ENCODE measurements at places on chromosomes 12 and 14. TPM values are rescaled to one million over a fixed set of nuclear protein-coding genes. Genes with fewer than 3 reads are reported as not detected.
A peak's percentile ranks its signal among the peaks of the same experiment; 100 is the strongest.

Gene OR6C6
- not detected for total RNA-seq

Gene LHX5
- total RNA-seq: 1.5 TPM

Gene CAND1
- 246 TPM for total RNA-seq

Gene SERPINA3
- total RNA-seq: 3.5 TPM

DNA sequence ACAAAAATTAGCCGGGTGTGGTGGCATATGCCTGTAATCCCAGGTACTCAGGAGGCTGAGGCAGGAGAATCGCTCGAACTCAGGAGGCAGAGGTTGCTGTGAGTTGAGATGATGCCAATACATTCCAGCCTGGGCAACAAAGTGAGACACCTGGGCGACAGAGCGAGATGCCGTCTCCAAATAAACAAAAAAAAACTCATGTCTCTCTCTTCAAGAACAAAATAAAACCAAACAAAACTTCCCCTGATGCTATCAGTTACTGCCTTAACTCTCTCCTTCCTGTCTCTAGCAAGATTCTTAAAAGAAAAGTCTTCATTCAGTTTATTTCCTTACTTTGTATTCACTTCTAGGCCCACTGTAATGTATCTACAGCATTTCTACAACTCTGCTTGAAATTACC is 20.8 kb downstream of the KLHL28 start:
- no peak for DNase-seq
- no peaks in the 10 kb centered on the region for H3K4me1 ChIP-seq
- peaks cover 51% of the 10 kb centered on the region for H3K36me3 ChIP-seq
- H3K27ac ChIP-seq: no peak overlapping the region
- no peak overlapping the region for H3K4me3 ChIP-seq

DNA sequence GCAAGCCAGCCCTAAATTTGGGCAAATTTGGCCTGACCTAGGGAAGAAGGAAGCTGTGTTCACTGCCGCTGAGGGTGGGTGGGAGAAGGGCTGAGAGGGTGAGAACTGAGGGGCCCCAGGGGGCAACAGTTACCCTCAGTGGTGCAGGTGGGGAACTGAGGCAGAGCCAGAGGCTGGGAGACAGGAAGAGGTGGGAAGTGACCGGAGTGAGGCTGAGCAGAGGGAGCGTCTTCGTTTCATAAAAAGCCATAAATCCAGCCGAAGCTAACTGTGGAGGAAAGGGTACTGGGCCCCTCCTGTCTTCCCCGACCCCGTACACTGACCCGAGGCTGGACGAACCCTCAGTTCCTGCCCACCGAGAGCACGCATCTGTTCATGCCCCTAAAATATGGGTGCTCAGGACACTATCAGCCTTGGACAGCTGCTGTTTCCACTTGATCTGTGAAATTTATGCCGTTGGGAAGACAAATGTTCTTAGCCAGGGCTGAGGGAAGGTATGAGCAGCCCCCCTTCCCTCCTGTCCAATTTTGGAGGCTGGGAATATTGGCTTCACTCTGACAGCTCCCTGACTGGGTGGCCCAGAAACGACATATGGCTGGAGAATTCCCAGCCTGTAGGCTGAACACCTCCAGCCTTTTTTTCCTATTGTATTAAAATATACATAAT is 116.5 kb downstream of the KIF26A start:
- no peaks in the 10 kb centered on the region for H3K27me3 ChIP-seq
- no peaks in the 10 kb centered on the region for H3K4me1 ChIP-seq
- no peaks in the 10 kb centered on the region for H3K36me3 ChIP-seq
- DNase-seq: no peak
- H3K27ac ChIP-seq: no peak overlapping the region

DNA sequence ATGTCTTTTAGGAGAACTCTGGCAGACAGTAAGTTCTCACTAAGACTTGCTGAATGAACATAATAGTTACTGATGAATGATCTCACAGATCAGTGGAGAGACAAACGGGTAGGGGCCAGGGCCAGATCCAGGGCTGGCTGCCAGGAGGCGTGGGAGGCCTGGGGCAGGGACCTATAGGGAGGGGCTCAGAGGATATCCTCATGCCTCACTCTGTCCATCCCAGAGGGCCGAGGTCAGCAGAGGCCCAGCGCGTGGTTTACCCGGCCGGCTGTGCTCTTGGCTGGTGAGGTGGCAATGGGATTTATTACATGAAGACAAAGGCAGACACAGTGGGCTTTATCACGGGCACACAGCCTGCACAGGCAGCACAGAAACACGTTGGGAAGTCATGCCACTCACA is 85.4 kb downstream of the CHGA start:
- no peak overlapping the region for H3K4me3 ChIP-seq
- peak overlapping the region; percentile 42 for H3K27ac ChIP-seq
- no peaks in the 10 kb centered on the region for H3K27me3 ChIP-seq
- no peak for DNase-seq

- H3K27me3 ChIP-seq: no peaks in the 10 kb centered on the region
- peak; percentile 63 for DNase-seq
- peaks cover 27% of the 10 kb centered on the region for H3K36me3 ChIP-seq
- peaks cover 44% of the 10 kb centered on the region for H3K4me1 ChIP-seq
These were observed at the start of gene ZBTB39 for GRCh38 chr12:57005980-57006808. Gene ZBTB39, minus strand, starts transcription at chr12:57006546. Its CDS starts 1,629 bp downstream, at chr12:57004917.

- H3K27me3 ChIP-seq: no peaks in the 10 kb centered on the region
- H3K4me3 ChIP-seq: no peak overlapping the region
- H3K27ac ChIP-seq: peak overlapping the region; percentile 71
- DNase-seq: no peak
These were observed 228.8 kb upstream of the RGS6 start for GRCh38 chr14:71703477-71703876.

Measured in WTC11 (cell line).